Esophagus squamous epithelium (tissue), 5 donors: ENCODE measurements at places on chromosomes 5 and 9.

GRCh38 chr5:134664448-134664847 is 15.9 kb downstream of the SEC24A start:
- DNase-seq: no peak

DNA sequence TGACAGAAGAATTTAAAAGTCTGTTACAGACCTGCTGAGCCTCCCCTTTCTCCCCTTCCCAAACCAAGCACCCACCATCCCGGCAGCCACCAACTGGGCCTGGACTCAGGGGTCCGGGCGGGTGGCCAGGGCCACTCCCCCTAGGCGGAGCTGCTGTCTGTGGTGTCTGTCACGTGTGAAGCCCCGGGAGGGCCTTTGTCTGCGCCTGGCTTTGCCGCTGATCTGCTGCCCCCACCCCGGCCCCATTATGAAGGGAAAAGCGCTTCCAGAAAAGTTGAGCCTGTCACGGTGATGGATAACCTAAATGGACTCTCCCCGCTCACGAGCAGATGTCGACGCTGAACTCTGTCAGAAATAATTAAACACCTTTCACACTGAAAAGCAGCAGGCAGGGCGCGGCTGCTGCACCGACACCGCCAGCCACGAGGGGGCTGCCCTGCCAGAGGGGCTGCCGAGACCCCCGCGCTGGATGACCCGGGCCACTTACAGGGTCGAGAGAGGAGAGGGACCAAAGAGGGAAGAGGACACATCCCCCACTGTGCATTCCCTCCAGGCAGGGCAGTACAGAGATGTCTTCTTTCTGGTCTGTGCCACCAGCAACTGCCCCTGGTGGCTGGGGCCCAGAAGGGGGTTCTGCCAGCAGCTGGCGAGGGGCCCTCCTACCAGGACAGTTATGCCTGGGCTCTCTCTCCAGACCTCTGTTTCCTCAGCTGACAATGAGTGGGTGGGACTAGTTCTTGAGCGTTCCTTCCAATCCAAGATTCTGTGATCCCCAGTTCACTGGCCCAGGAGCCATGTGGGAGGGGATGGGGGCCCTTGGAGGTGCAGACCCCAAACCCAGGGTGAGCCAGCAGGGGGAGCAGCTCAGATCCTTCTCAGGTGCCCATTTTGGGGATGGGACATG is 36.0 kb upstream of the BARHL1 start:
- DNase-seq: no peak

DNA sequence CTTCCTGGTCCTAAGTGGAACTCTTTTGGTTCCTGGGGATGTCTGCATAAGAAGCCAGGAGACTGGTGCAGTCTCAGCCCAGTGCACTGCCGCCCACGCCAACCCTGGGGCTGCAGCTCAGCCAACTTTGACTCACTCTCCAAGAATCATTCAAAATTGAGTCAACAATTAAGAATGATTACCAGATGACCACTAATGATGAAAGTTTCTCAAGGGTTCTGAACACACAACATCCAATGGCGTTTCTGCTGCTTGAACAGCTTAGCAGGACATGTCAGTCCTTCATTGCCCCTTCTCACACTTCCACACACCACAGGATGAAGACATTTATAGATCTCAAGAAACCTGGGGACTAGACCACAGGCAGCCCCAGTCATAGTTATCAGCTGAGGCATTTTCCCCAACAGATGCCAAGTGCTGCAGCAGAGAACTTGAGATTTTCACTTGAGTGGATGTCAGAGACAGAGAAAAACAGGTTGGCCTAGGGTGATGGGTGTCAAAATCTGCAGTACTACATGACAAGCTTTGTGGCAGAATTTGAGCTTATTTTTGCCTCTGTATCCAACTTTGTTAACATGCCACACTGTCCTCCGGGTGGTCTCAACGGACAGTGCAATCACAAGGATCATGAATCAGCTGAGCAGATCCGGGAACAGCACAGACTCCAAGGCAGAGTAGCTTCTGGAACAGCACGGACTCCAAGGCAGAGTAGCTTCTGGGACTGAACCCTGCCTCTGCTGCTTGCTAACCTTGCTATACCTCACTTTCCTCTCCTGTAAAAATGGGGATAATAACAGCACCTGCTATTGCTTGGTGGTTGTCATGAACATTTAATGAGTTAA is 356.1 kb downstream of the SPOCK1 start:
- no peak for DNase-seq

DNA sequence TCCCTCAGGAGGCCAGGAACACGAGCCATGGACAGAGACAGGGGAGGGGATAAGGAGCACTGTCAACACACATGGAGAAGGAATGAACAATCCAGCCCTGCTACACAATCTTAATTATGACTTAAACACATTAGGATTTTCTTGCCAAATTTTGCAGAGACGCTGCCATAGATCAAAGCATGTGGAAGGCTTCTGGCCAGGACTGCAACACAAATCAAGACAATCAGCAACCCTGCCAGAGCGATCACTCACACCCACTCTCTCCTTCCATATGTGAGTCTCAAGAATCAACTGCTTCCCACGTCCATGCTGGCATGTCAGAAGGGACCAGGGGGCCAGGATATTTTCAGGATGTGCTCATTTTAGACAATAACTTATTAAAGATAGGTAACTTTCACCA is 85.6 kb downstream of the ROR2 start:
- no peak for DNase-seq

- DNase-seq: no peak
These were observed 35.6 kb downstream of the C9 start for GRCh38 chr5:39328731-39329130.

DNA sequence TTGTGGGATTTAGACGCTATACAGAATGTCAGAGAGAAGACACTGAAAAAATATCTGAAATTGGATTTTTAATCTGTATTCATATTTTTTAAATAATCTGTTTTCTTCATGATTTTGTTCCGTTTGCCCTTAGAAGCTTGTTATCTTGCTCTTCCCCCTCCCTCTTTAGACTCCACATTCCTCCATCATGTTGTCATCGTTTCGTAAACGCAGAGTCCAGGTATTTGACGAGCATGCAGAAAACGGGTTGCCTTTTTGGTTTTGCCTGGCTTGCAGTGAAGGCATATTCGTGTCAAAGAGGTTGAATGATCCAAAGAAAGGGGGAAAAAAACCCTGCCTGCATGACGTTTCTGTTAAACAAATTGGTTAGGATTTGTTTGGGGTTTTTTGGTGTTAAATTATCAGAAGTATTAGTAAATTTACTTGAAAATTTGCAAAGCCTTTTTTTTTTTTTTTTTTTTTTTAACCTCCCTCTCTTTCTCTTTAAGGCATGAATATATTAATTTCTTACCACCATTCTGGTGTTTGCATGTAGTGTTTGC is 2.9 kb downstream of the SPTAN1 start:
- DNase-seq: no peak

DNA sequence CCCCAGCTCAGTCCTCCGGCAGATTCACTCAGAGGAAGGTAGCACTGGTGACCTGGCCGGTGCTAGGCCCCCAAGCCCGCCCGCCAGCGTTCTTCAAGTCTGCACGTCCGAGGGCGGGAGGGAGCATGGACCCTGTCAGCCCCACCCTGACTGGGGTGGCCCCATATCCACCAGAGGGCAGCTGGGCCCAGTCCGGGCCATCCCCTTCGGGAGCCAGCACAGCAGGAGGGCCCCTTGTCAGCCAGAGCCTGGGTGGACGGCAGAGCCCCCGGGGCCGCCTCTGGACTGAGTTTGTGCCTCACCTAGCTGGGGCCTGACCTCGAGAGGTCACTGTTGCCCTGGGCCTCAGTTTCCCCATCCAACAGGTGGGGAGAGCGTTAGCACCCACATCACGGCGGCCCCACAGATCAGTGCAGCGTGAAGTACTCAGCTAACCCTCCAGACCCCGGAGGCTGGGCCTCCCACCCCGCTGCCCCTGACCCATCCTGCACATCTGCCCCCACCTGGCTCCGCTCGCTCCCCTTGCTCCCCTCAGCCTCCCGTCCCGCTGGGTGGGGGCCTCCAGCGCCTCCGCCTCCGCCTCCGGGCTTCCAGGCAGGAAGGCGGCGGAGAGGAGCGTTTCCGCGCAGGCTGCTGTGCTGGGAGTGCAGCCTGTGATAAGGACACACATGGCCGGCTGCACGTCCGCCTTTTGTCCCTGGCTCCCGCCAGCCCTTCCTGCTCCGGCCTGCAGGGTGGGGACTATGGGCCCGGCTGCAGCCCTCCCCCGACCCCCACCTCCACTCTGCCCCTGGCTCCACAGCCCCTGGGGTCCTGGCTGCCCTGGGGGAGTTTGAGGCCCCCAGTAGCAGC is 16.6 kb upstream of the EGFL7 start:
- DNase-seq: no peak

GRCh38 chr9:83449983-83450382 is 88.2 kb downstream of the FRMD3 start:
- no peak for DNase-seq

GRCh38 chr5:5373351-5373989 is 49.0 kb upstream of the ICE1 start:
- DNase-seq: no peak

DNA sequence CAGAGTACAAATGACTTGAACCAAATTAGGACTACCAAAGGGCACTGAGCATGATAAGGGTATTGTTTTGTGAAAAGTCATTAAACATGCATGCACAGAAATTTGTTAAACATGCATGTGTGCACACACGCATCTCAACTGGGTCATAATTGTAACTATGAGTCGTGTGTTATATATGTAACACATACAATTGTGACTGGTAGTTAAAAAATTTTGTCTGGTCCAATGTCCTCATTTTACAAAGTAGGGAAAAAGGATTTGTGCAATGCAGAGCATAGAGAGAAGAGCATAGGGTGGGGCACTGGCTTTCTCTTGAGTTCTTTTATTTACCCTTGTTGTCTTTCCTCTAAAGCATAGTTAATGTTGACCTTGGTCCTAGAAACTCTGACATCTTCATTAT is 19.3 kb upstream of the IGFBPL1 start:
- no peak for DNase-seq

GRCh38 chr5:151039665-151040064 is 19.3 kb downstream of the GPX3 start:
- DNase-seq: no peak

- DNase-seq: no peak
These were observed 15.7 kb downstream of the NREP start for GRCh38 chr5:111741278-111741677.

DNA sequence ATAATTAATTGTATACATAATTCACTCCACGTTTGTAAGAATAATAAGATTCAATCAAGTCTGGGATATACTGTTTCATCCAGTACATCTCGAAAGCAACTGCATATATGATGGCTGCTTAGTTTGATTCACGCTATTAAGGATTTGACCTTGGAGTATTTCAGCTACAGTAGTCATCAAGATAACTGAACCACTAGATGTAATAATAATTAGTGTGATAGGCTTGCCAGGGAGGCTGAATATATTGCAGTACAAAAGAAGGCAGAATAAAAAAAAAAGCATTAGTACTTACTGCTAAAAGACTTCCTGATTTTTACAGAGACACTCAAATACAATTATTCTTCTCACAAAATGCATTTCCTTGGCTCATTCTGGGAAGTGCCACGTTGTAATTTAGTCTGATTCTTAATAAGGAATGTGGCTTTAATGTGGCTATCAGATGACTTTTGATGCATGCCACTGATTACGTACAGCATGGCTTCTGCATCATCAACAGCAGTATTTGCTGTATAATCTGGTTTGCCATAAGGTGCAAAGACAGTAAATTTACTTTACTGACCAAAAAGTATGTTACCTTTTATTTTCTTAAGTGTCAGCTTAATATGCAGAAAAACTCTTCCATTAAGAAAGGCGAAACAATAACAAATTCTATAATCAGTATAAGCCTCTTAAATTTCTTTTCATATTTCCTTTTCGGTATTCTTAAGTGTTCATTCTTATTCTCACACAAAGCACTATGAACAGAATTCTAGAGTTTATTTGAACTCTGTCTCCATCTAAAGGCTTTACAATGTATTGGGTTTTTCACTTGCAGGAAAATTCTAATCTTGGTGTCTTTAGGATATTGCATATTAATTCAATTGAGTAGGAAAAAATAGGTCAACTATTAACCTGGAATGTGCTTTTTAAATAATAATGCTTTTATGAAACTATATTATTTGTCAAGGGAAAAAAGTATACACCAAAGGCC is 166.4 kb downstream of the SLF1 start:
- no peak for DNase-seq

DNA sequence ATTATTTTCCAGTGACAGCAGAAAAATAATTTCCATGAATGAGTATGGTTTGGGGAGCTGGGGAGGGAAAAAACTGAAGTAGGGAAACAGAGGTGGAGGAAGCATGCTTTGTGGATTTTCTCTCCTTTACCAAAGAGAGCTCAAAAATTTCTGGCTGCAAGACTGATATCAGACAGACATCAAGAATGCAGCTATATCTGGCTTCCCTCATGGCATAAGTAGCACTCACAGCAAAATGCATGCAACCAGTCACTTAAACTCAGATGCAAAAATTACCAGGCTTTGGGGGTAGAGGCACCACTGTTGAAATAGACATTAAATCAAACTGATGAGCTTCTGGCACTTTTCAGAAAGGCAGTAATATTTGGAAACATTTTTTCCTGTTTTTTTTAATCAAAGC is 196.9 kb downstream of the TSSK1B start:
- no peak for DNase-seq

DNA sequence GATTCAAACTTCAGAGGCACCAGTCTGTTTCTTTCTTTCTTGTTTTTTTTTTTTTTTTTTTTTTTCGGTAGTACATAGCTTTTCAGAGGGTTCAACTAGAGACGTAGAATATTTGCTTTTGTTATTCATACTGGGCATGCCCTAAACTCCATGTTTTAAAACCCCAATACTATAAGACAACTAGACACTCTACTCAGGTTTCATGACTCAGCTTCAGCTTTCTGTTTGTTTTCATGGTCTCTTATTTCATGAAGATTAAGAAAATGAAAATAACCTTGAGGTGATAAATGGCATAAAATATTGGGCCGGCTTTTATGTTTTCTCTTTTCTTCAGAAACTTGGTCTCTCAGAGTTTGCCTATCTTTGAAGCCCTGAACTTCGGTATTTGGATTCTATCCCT is 2126.3 kb upstream of the ACO1 start:
- no peak for DNase-seq

DNA sequence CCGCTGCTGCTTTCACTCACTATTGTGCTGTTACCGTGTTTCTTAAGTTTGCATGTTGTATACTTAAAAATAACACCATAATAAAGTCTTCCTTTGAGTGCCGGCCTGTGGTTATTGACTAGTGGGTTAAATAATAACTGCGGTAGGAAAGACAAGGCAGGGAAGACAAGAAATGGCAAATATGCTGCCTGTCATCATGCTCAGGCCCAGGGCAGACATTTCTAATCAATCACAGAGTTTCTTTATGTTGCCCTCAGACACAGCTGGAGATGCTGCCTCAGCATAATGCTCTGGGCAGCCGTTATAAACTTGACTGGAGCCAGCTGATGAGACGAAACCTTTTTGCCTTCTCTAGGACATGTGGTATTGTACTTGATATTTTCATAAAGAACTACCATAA is 215.0 kb downstream of the GAPVD1 start:
- DNase-seq: no peak

DNA sequence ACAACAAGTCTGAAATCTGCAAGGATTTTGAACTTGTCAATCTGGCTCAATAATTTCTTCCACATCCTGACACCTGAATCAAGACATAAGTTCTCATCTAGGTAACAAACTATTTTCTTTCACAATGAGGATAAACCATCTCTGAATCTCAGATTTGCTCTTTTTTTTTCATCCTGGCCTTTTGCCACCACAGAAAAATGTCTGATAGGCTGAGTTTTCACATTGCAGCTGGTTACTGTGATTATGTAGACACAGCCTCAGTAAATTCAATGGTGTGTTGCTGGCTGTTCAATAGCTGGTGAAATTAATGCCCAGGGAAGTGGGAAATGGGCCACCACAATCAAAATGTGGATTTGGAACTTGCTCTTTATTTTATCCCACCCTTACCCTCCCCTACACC is 2.8 kb upstream of the ADRA1B start:
- DNase-seq: no peak
